Adrenal gland (tissue), 19 donors: ENCODE measurements at places on chromosomes 3 and 15.

- no peak for DNase-seq
- H3K27ac ChIP-seq, result no peak overlapping the region
- H3K4me1 ChIP-seq, result no peaks in the 10 kb centered on the region
- no peaks in the 10 kb centered on the region for H3K27me3 ChIP-seq
- no peak overlapping the region for H3K4me3 ChIP-seq
These were observed 96.6 kb downstream of the SEMA6D start for GRCh38 chr15:47813748-47814384.

- no peaks in the 10 kb centered on the region for H3K36me3 ChIP-seq
- no peaks in the 10 kb centered on the region for H3K27me3 ChIP-seq
- no peak for DNase-seq
- H3K27ac ChIP-seq, result no peak overlapping the region
These were observed 153.8 kb downstream of the SEMA6D start for GRCh38 chr15:47870956-47871625.

DNA sequence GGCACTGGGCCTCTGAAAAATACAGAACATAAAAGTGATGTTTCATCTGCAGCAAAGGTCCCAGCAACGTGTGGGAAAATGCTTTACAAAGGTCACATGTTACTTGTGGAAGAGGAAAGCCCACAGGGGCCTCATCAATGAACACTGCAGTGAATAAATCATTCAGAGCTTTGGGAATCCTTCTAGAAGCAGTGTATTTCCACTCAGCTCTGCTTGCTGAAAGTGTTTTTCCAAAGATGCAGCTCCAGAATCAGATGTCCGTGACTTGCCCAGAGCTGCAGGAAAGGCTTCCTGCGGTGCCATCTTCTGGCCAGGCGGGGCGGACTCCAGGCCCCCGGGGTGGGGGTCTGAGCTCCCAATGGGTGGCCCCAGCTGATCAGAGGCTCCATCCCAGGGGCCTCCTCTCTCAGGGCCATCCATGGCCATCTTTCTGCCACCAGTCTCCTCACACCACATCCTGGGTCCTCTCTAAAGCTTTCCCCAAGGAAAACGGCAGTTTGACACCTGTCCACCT is 81.5 kb downstream of the C3orf70 start:
- H3K4me1 ChIP-seq, result no peaks in the 10 kb centered on the region
- no peak overlapping the region for H3K4me3 ChIP-seq
- H3K27me3 ChIP-seq, result no peaks in the 10 kb centered on the region
- no peaks in the 10 kb centered on the region for H3K36me3 ChIP-seq

DNA sequence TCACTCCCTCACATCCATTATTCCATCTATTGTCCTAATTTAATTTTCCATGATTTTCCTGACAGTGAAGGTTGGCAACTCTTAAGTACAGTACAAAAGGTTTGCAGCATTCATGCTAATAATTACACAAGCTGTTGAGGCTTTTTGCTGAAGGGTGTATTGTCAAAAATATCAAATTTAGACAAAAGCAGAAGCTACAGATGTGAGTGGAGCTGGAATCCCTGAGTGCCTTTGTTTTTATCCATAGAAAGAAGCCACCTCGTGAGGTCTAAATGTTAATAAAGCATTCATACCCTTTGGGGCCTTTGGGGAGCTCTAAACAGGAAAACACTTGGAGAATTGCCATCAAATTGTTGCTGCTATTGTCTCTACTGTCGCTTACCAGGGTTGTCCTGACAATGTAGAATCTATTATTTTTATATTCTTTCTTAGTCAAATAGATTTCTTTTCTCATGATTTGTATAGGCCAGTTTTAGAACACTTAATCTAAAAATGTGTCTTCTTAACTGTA is 185.8 kb upstream of the ROBO1 start:
- no peaks in the 10 kb centered on the region for H3K27me3 ChIP-seq
- no peak overlapping the region for H3K27ac ChIP-seq
- DNase-seq, result no peak

GRCh38 chr15:83685916-83686332 is 32.0 kb downstream of the ADAMTSL3 start:
- H3K27ac ChIP-seq, result no peak overlapping the region
- no peak for DNase-seq
- no peak overlapping the region for H3K4me3 ChIP-seq
- no peaks in the 10 kb centered on the region for H3K36me3 ChIP-seq
- H3K27me3 ChIP-seq, result no peaks in the 10 kb centered on the region
- H3K4me1 ChIP-seq, result no peaks in the 10 kb centered on the region
